Skeletal muscle cell (primary cell): ENCODE measurements at places on chromosomes 16 and 17.

- no peak for DNase-seq
Measured at GRCh38 chr16:81374550-81374949, 59.8 kb downstream of the GAN start.

- no peak for DNase-seq
Measured at GRCh38 chr17:42038221-42038973, 12.0 kb downstream of the C17orf113 start.

GRCh38 chr16:54879681-54880080, 51.0 kb upstream of the IRX5 start:
- DNase-seq, result no peak

DNA sequence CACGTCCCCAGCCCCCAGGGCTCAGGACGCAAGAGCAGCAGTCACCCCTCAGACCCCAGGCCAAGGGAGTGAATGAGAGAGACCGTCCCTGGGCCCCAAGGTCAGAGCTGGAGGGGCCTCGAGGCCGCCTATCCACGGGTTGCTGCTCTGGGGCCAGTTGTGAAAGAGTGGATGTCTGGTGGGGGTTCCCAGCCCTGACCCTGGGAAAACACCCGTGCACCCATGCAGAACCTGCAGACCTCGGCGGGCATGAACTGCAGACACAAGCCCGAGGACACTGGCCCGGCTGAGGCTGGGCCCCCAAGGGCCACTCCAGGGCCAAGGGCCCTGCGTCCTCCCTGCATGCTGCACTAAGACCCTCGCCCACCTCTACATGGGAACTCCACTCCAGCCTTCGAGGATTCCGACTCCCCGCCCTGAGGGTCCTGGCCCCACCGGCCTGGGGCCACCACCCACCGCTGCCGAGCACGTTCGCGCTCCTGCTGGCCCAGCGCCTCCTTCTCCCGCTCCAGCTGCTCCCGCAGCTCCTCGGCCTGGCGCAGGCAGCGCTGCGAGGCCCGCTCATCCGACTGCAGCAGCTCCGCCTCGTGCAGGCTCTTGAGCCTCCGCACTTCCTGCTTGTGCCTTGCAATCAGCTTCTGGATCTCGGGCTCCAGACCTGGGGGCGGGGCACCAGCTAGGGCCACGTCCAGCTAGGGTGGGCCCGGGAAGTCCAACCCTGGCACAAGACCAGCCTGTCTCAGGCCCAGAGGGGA, 27.6 kb upstream of the AATK start:
- no peak for DNase-seq

- DNase-seq, result no peak
Measured at GRCh38 chr17:79453481-79453880, 157.4 kb downstream of the RBFOX3 start.

DNA sequence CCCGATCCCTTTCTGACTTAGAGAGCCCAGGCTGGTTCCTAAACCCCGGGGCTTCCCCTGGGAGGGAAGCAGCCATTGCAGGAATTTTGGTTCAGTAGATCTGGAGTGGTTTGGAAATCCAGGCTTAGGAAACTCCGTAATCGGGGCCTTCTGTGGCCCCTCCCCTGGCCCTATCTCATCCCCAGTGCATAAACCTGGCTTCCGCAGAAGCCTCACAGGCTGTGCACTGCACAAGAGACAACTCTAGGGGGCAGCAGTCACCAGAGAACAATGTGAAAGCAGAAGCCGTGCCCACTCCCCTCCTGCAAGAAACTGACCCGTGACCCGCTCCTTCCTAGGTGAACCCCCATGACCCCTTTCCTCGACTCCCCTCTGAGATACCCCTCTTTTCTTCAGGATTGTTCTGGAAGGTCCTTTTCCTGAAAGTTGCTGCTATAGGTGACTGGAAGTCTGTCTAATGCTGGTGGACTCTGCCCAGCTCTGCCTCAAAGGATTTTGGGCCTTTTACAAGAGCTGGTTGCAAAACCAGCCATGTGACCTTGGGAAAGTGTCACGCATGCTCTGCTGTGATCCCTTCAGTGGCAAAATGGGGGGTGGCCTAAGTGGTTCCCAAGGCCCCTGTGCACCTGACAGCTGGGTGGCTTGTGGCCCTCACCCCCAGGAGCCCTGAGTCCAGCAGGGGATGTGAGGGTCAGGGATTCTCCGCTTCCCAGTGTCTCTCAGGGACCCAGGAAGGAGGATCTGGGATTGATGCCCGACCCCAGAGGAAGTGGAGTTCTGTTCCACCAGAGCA, 14.4 kb downstream of the GUCY2D start:
- no peak for DNase-seq

- DNase-seq, result no peak
Measured at GRCh38 chr16:23509782-23510163, 521 bp downstream of the GGA2 start.

DNA sequence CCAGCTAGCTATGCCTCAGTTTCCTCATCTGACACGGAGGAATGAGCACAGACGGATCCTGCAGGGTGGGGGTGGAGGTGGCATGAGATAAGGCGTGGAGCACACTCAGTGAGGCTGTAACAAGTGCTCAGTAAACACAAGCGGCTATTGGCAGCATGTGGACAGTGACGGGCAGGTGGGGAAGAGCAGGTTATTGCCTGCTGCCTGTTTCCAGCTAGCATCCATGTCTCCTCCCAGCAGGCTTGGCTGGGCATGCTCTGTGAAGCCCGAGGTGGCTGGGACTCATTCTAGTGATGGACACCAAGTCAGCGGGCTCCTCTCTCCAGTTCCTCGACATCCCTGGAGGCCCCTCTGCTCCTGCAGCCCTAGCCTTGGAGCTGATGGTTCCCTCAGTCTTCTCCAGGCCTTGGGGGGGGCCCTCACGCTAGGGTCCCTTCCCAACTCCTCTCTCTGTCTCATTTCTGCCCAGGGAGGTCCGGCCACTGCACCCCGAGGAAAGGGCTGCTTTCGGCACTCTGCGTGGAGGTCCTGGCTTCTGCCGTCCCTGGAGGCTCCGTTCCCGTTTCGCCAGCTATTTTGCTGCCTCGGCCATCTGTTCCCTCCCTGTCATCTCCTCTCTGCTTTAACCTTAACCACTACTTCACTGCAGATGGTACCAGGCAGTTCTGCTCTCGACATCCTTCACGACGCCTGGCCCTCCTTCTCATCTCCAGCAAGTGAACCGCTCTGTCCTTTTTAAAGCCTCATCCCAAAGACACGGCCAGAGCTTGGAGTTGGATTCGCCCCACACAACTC, 6.2 kb downstream of the RTN4RL1 start:
- DNase-seq, result no peak

GRCh38 chr17:82160075-82160474, 52.6 kb downstream of the CCDC57 start:
- DNase-seq, result peak; percentile 3

DNA sequence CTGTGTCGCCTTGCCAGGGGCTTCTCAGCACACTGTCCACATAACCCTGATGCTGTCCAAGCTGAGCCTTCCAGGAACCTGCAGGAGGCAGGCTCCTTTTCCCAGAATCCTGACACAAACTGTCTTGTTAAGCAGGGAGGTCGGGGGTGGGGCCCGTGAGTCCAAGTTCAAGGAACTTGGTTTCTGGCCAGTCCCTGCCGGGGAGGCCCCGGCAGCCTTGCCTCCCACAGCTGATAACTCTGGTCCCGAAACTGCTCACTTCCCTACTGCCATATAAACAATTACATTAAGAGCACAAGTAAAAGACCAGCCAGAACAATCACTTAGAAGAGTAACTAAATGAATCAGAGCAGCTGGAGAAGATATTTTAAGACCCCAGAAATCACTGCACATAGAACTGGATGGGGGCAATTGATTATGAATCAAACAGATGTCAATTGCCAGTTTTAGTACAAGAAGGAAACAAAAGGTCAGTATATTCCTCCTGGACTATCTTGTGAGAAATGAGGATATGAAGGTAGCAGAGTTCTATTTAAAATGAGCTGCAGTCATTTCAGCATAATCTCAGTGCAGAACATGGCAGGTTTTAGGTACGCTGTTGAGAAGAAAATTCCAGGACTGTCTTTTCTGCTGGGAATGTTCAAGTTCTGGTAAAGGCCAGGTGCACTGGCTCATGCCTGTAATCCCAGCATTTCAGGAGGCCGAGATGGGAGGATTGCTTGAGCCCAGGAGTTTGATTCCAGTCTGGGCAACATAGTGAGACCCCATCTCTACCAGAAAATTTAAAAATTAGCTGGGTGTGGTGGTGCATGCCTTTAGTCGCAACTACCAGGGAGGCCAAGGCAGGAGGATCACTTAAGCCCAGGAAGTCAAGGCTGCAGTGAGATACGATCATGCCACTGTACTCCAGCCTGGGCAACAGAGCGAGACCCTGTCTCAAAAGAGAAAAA, 169.8 kb downstream of the PITPNC1 start:
- no peak for DNase-seq

GRCh38 chr17:18230288-18231141, 5.1 kb downstream of the LLGL1 start:
- DNase-seq, result no peak

DNA sequence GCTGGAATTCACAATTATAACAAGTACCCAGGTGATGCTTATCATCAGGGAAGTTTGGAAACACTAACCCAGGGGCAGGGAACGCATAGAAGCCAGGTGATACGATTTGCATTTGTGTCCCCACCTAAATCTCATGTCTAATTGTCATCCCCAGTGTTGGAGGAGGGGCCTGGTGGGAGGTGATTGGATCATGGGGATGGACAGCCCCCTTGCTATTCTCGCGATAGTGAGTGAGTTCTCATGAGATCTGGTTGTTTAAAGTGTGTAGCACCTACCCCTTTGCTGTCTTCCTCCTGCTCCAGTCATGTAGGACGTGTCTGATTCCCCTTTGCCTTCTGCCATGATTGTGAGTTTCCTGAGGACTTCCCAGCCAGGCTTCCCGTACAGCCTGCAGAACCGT, 276.3 kb downstream of the UTP18 start:
- no peak for DNase-seq

DNA sequence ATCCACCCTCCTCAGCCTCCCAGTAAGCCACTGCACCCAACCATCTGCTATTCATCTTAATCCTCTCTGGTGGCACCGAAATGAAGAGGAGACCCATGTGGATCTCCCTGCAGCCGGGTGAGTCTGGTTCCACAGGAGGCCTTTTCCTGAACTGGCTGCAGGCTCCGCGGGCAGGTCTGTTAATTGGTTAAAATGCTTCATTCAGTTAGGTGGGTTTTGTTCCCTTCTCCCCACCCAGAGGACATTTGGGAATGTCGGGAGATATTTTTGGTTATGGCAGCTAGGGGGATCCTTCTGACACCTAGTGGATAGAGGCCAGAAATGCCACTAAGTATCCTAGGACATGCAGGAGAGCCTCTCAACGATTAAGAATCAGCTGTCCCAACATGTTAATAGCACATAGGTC, 16.7 kb downstream of the C16orf54 start:
- no peak for DNase-seq

- DNase-seq, result no peak
Measured at GRCh38 chr16:21339941-21340340, 61.9 kb upstream of the CRYM start.
